Osteocyte (in vitro differentiated cells): ENCODE measurements at places on chromosomes 3 and 15.

GRCh38 chr15:58415636-58416035 lies 16.2 kb upstream of the LIPC start:
- no peak for DNase-seq

DNA sequence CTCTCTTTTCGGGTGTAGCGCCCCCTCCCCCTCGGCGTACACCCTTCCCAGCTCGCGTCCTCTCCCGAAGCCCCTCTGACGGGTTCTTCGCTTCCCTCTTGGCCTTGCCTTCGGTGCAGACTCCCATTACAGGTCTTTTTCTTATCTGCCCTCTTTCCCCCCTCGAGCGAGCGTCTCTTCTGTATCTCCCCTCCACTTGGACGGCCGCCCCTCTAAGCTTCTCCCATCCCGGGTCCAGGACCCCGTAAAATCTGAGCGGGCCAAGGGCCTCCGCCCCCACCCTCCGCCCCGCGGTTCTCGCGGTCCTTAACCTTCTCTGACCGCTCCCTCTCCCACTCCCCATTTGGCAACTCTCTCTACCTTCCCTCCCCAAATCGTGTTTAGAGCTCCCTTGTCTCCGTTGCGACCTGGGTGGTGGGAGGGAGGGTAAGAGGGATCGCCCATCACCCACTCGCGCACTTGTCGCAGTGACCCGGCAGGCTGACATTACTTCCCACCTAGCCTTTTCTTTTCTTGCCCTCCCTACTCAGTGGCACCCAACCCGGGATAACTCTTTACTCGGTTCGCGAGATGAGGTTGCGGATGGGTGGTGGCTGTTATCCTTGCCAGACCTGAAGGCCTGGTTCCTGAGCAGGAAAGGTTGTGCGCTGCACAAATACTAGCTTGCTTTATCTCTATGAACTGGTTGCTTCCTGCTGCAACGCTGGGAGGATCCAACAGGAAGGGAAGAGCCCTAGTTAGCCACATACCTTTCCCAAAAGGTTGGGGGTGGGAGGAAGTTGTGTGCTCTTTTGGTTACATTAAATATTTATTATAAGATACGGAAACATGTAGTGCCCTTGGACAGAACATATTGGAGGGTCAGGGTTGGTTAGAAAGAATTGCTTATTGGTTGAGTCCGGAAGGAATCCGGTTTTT lies 922 bp downstream of the RAB11A start:
- no peak for DNase-seq

DNA sequence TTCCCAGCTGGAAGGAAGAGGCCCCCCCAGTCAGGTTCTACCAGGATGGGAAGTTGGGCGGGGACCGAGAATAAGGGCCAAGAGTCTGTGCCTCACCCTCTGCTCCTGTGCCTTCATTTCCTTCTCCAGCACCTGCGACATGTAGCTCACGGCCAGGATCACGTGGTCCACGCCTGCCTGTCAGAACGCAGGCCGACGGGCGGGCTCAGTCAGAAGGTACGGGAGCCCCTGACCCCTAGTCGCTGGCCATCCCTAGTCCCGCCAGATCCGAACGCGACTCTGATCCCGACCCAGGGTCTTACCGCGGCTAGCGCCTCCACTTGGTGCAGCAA lies 489 bp downstream of the GMPPB start:
- no peak for DNase-seq

DNA sequence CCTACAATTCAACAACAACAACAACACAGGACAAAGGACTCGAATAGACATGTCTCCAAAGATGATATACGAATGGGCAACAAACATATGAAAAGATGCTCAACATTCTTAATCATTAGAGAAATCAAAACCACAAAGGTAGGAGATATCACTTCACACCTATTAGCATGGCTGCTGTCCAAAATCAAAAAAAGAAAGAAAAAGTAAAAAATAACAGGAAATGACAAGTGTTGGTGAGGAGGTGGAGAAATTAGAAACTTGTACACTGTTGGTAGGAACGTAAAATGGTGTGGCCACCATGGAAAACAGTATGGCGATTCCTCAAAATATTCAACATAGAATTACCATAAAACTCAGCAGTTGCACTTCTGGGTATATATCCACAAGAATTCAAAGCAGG lies 312.3 kb upstream of the STT3B start:
- DNase-seq, result no peak

DNA sequence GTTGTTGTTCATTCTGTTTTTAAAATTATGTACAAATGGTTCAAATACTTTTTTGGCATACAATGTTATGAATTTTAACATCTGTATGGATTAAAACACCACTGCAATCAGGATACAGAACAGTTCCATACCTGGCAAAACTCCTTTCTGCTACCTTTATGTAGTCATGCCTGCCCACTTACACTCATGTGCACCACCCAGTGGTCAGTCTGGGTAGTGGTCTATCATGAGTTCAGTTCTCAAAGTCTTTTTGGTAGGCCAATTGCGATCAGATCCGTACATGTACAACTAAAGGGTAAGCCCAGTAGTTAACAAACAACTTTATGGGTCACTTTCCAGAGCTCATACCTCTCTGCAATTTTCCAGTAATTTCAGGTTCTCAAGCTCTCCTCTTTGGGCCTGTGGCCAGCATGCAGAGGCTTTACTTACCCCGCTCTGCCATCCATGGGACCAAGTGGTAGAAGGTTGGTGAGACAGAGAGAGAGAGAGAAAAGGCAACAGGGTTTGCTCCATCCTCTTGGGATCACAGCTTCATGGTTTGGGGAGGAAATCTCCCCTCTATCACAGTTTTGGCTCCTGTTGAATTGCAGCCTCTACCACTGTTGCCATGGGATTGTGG lies 63.9 kb upstream of the FAM98B start:
- DNase-seq, result peak; percentile 85

GRCh38 chr3:184428561-184429175 lies 48.8 kb downstream of the CHRD start:
- DNase-seq, result no peak

DNA sequence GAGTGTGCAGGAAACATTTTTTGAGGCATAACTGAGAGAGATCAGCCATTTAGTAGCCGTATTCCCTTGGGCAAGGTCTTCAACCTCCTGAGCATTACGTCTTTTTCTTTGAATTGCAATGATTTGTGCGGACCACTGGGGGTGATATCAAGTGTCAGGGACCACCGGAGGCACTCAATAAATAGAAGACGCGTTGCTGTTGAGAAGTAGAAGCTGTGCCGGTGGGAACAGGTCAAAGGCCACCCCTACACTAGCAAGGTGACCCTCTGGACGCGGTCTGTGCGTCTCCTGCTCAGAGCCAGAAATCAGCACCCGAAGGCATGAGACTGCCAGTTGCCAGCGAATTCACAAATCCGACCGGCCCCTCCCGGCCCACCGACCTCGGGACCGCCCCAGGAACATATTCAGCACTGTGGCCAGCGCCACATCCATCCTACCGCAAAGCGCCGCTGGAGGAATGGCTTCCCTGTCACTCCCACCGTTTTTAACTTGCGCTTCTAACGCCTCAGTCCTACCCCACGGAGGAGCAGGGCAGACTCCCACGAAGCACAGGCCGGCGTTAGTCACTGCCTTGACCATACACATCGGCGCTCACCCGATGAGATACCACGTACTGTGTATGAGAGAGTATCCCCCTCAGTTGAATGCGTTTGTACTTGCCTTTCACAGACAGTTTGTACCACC lies 1.4 kb upstream of the GHSR start:
- no peak for DNase-seq

GRCh38 chr3:38396861-38397260 lies 50.3 kb downstream of the XYLB start:
- peak; percentile 51 for DNase-seq

DNA sequence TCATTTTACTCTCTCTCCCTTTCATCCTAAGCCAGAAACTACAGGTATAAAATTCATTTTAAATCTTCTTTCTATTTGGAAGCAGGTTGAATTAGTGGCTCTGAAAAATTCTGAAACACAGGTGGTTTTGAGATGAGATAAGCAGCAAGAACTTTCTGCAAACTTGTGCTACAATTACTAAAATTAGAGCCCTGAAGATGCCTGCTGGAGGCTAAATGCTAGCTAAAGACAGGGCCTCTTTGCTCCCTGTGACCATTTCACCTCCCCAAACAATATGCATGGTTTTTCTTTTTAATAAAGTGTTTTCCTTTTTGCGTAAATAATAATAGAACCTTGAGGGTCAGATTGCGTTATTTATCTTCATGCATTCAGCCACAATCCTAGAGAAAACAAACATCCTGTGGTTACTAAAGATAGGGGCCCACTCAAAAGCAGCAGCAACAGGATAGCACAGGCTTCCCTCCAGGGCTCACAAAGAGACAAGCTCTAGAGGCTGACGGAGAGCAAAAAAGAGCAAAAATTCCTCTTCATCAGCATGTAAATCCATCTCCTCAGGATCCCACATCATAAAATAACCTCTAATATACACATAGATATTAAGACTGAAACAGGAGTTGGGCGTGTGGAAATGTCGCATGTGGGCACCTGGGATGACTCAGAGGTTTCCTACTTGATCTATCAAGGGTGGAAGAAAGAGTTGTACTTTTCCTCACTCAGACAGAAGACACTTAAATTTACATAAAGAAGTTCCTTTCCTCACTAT lies 26.5 kb upstream of the CP start:
- no peak for DNase-seq

GRCh38 chr3:53350652-53351051 lies 3.3 kb upstream of the DCP1A start:
- DNase-seq, result no peak
